ENCODE measurements at places on chromosomes 12 and 14.

GRCh38 chr14:27739657-27740156, 1026.9 kb upstream of the FOXG1 start:
- no peak for DNase-seq

DNA sequence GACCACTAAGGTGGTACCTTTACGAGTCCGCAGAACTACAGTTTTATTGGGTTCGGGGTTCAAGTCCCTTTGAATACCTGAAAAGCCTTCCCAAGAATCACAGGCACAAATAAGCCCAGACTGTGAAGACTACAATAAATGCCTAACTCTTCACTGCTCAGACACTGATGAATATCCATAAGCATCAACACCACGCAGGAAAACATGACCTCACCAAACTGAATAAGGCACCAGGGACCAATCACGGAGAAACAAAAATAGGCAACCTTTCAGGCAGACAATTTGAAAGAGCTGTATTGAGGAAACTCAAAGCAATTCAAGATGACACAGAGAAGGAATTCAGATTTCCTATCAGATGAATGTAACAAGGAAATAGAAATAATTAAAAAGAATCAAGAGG, 24.2 kb upstream of the P2RX7 start:
- DNase-seq = no peak

DNA sequence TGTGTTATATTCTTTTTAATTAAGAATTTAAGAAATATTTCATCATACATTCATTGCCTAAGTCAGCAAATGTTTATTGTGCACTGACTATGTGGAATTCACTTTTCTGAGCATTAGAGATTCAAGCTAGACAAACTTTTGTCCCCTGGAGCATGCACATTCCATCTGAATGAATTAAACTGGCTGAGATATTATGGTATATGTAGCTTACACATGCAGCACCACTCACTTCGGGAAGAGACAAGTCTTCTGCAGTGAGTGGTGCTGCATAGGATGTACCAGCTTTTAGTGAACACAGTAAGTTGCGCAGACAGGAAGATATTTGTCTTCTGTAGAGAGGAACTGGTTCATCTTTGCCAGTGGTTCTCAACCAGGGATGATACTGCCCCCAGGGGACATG, 318.4 kb downstream of the SYT1 start:
- no peak for DNase-seq

DNA sequence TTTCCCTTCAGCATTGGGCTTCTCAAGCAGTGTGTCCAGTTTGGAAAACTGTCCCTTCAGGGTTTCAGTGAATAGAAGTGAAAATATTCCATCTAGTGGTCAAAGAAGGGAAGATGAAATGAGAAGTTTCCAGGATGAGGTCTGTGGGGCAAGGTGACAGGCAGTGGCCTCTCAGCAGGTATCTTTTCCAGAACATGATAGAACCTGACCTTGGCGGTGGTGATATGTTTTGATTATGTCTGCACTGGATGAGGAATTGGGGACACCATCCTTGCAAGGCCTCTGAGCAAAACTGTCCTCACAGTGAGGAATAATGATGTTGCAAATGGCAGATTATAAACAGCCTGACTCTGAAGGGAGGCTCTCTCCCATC, 4.7 kb downstream of the GPX2 start:
- DNase-seq = no peak

- DNase-seq = no peak
Observed at GRCh38 chr14:50085570-50086320, 30.6 kb downstream of the VCPKMT start.

DNA sequence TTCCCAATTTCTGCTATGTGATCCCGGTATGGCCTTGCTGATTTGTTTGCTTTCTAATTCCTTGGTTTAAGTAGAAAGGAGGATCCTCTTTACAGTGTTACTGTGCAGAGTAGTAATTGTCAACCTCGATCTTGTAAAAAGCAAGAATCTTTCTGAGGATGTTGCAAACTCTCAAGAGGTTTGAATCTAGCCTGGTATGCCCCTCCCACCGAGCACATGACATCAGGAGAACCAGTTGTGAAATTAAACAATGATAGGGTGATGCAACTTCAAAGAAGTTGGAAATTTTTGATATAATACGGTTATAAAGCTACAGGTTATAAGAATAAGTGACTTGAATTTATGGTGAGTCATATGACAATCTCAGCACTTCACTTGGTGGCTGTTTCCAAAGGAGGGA, 35.0 kb upstream of the FUT8 start:
- DNase-seq = no peak

DNA sequence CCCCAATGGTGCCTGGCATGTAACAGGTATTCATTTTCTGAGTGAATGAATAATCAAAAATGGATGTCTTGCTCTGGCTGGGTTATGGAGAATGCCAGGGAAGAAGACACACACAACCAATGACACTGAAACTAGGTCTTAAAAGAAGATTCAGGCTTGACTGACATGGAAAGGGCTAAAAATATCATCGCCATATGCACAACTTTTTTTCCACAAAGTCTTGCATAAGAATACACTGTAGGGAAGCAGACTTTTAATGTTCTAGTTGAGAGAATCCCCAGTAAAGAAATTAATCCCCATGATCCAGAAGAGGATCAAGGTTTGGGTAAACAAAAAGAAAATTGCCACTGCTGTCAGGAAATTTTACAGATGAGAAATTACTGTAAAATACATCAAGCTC, 116.4 kb downstream of the SLC2A13 start:
- DNase-seq = no peak

DNA sequence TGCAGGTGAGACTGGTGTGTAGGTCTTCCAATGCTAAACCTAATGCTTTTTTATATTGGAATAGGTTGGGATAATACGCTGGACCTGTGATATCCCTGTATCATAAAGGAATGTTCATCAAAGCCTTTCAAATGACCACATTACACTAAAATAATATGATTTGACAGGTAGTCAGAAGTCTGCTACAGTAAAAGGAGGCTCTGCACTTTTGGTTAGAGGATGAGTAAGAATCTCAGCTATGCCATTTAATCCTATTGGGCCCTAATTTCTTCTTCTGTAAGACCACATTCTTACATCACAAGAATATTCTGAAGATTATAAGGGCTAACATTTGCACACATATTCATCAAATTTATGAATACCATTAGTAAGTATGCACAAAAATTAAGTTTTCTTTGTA, 250.5 kb upstream of the FLRT2 start:
- no peak for DNase-seq

GRCh38 chr14:63045234-63045611, at the start of gene KCNH5:
Gene KCNH5 (minus strand): TSS chr14:63045458. CDS start chr14:63045186, 272 bp downstream.
- no peak for DNase-seq

- no peak for DNase-seq
Observed at GRCh38 chr12:1289371-1290155, 298.5 kb downstream of the ERC1 start.

DNA sequence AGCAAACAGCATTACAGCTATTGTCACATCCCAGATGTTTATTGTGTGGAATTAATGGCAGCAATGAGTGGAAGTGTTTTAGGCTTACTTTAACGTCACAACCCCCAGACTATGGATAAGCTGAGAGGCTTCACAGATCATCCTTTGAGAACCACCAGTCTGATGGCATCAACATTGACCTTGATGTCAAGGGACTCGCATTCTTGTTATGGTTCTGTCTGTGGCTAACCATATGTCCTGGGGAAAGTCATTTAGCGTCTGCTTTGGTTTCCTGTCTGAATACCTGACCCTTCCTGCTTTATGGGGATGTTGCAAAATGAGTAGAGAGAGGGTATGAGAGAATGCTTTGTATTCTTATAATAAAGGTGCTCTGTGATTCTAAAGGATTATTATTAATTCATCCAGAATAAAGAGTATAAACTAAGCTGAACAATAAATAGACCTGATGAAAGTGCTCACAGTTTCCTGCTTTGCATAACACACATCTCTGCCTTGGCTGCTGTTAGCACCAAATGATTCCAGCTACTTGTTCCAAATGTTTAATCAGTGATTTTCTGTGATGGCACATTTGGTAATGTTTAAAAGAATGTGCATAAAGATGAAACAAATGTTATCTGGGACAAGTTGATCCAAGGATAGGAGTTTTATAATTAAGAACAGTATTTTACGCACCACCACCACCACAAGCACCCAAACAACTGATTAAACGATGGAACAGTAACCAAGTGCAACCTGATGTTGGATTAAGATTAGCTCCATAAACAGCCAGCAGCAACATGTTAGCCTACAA, 116.9 kb upstream of the LRIG3 start:
- no peak for DNase-seq

DNA sequence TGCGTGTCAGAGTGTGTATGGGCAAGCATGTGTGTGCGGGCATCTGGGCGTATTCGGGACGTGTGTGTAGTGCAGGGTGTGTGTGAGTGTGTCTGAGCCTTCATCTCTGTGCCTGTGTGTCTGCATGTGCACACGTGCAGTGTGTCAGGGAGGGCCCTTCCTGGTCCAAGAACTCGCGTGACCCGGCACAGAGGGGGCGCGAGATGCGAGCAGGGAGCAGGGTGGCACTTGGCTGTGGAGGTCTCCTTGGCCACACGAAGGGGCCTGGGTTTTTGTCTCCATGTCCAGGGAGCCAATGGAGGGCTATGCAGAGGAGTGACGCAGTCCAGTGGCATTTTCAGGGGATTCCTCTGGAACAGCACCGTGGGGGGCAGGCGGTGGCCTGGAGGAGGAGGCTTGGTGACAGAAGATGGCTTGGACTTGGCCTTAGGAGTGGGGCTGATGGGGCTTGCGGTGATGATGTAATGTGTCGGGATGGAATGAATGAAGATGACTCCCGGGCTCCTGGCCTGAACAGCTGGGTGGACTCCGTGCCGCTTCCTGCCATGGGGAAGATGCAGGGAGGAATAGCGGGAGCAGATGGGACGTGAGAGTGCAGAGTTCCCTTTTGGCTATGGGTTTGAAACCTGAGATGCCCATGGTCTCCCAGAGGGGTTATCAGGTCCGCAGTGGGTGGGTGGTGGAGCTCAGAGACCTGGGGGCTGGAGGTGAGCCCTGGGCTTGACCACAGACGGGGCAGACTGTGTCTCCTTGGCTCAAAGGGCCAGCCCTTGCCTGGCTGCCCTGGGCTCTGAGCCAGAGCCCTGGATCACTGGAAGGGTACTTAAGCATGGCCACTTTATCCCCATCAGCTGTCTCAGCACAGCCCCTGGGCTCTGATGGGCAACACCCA, 208.3 kb downstream of the PHETA1 start:
- DNase-seq = no peak

DNA sequence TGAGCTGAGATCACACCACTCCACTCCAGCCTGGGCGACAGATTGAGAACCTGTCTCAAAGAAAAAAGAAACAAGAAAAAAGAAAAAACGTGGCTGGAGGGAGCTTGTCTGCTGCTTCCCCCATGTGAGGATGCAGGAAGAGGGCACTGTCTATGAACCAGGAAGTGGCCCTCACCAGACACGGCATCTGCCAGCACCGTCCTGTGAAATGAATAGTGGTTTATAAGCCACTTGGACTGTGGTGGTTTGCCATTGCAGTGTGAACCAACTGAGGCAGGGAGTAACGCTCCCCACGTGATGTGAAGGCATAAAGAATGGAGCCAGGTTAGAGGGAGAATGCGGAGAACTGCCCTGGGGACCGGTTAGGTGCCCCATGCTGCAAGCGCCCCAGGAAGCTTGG, 4.5 kb upstream of the BRF1 start:
- no peak for DNase-seq

- no peak for DNase-seq
Observed at GRCh38 chr14:24329073-24329663, 5.7 kb downstream of the ADCY4 start.

- no peak for DNase-seq
Observed at GRCh38 chr12:32039917-32040575, 66.6 kb upstream of the BICD1 start.

DNA sequence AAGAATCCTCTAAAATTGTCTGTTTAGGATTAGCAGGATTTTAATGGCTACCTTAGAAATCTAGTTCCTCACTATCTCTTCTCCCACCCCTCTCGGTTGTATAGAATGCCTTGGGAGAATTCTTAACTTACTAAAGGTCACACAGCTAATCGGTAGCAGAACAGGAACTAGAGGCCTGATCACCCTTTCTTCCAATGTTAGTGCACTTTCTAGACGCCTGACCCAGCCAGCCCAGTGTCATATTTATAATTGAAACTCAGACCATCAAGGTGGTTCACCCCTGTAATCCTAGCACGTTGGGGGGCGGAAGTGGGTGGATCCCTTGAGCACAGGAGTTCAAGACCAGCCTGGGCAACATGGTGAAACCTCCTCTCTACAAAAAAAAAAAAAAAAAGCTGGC, 1.7 kb downstream of the TIGAR start:
- DNase-seq = no peak

Data from activated CD8-positive, alpha-beta memory T cell treated with anti-CD3 and anti-CD28 coated beads for 1 hour (primary cell).